ENCODE measurements at places on chromosomes 6 and 20.
A peak's percentile ranks its signal among the peaks of the same experiment; 100 is the strongest.

DNA sequence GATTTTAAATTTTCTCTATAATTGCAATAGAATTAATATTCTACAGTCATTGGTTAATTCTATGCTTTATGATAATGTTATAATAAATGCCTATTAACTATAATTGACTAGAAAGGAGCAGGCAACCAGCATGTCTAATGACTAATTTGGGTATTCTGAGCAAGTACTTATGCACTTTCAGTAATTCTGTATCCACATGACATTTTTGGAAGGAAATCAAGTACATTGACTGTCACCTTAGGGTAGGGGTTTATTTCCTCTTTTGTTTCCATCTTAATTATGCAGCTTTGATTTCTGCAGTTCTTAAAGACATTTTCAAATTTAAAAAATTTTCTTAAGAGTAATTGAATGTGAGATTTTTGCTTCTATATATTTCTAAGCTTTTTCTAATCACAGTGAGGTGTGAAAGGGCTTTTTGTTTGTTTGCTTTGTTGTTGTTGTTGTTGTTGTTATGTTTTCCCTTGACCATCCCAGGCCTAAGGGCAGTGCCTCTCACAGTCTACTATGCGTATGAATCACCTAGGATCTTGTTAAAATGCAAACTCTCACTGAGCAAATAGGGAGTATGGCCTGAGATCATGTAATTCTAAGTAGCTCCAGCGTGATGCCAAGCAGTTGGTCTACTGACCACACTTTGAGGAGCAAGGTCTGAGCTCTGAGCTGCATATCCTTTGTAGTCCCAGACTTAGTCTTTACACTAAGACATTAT, 467.1 kb upstream of the RNF217 start:
- no peak for DNase-seq

- no peak for DNase-seq
Observed at GRCh38 chr6:170475118-170475517, 78.0 kb downstream of the PSMB1 start.

GRCh38 chr6:128206610-128207426, 306.0 kb upstream of the THEMIS start:
- DNase-seq = no peak

GRCh38 chr6:142301651-142302391, at the start of gene ADGRG6:
Gene ADGRG6 (plus strand): TSS chr6:142302007. CDS start chr6:142302330, 323 bp downstream.
- peak; percentile 57 for DNase-seq

DNA sequence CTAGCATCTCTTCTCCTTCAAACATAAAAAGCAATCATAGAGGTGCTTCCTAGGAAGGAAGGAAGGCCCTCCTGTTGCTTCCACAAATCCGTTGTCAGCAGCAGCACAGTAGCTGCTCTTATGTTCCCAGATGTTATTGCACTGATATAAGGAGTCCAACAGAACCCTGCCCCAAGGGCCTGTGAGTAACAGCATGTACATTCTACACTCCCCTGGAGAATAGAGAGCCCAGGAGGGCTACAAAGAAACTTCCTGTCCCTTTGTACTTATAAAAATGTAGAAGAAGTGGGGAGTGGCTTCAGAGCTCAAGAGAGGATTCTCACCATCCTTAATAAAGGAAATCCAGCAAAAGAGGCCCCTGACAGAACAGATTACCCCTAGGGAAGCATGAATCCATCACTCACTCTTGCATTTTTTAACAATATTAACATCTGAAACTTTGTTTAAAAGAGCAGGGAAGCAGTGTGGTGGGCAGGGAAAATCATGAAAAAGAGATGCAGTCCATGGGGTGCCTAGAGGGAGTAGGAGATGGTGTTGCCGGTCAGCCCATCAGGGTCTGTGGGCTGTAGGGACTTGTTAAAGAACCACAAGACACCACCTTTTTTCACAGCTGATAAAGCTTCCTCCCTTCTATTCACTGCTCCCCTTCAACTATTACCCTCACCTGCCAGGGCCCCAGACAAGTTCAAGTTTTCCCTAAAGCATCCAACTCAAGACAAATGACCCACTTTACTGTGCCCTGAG, 104.5 kb upstream of the ADGRF1 start:
- no peak for DNase-seq

DNA sequence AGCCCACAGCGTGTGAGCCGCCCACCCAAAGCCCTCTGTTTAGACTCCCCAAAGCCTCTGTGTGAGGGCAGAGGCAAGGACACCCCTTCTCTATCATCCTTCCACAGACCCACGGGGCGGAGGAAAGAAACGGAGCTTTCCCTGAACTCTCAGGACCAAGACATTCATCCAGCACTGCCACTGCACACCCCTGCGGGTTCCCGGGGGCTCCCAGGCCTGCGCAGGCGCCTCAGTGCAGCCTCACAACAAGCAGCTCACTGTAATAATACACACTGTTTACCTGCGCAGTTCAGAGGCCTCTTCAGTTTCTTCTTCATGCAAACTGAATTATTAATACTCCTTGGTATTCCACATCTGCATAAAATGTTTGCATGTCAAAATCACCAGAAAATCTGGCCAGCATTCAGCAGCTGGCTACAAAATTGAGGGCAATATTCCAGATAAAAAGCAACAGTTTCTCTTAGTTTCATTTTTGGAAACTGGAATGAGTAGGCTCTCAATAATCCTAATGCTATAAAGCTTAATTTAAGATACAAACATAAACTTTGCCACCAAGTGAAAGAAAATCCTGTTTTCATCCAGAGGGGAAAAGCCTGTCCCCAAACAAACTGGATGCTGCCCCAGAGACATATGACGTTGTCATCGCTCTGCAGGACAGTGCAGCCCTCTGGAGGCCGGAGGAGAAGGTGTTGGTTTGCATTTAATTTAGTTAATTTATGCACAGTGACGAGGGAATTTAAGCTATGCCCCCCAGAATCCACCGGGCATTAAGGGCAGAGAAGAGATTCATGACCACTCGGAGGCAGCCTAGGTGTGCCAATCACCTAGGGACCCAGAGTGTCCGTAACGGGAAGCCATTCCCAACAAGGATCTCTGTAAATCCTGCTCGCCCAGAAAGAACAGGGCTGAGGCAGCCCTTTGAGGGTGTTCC, 45.3 kb downstream of the NINL start:
- DNase-seq = no peak

GRCh38 chr6:160775792-160776580, 73.9 kb downstream of the PLG start:
- no peak for DNase-seq

DNA sequence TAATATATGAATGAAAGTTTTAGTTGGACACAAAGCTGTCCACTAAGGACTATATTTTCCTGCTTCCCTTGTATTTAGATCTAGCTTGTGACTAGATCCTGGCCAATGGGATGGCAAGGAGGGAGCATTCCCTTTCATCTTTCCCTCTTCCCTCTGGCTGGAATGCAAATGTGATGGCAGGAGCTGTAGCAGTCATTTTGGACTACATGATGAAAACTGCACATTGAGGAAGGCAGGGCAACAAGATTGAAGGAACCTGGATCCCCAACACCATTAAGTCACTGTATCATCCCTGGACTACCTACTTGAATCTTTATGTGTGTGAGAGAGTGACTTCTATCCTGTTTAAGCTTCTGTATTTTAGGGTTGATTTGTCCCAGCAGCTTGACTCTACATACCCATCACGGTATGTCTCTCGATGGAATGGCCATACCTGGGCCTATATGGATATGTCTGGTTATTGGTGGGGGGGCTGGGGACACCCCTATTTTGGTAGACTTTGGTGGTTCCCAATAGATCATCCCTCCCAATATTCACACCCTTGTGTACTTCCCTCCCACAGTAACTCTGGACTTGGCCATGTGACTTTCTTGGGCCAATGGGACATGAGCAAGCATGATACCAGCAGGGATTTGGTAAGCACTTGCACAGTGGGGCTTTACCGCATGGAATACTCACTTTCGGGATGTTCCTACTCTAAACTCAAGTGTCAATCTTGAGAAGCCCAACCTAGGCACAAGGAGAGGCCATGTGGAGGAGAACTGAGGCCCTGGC, 128.5 kb downstream of the VEGFA start:
- DNase-seq = no peak

DNA sequence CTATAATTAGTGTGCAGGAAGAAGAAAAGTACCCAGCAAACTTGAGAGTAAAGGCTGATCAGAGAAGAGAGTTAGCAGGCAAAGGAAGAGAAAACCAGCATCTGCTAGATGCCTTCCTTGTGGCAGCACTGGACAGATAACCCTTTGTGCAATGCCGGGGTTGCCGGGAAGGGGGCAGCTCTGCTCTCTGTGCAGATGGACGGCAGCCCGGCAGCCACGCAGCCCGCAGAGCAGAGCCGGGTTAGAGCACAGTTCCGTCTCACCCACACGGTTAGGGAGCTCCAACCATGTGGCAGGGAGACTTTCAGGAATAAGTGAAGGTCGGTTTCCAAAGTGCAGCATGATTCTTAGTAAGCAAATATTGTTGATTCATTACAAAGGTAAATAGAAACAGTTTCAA, 80.0 kb upstream of the RPS6KA2 start:
- DNase-seq = peak; percentile 46

DNA sequence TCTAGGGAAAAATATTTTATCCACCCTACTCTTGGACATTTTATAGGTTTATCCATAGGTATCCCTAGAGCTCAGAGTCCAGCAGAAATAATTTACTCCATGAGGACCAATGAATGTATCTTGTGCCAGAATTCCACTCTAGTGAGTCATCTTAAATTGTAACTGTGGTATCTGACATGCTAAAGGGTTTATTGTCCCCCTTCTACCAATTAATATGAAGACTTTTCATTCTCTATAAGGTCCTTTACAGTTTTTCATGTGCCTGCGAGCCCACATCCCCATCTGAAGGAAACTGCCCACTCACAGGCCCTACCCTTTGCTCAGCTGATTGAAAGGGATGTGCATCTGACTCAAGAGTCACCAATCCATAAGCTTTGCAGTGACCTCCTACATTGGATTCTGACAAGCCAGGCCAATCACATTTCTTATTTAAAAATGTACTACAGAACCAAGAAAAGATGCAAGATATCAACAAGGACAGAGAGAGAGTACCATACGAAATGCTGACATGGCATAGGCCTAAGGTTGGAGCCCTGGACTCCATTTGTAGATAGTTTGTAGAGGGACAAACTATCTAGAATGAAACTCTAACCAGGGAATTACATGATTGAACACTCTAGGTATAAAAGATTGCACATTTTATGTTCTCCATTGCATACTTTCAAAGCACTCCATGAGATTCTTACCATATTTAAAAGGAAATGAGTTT, 93.4 kb upstream of the DEFB112 start:
- no peak for DNase-seq

All from activated naive CD4-positive, alpha-beta T cell treated with anti-CD3 and anti-CD28 coated beads, Interleukin-2, amount 10 ng/mL, durations not matched to agents 7 days and 5 days (primary cell).